GM23248 (cell line): ENCODE measurements at places on chromosomes 1 and 21. TPM values are rescaled to one million over a fixed set of nuclear protein-coding genes. Genes with fewer than 3 reads are reported as not detected.

DNA sequence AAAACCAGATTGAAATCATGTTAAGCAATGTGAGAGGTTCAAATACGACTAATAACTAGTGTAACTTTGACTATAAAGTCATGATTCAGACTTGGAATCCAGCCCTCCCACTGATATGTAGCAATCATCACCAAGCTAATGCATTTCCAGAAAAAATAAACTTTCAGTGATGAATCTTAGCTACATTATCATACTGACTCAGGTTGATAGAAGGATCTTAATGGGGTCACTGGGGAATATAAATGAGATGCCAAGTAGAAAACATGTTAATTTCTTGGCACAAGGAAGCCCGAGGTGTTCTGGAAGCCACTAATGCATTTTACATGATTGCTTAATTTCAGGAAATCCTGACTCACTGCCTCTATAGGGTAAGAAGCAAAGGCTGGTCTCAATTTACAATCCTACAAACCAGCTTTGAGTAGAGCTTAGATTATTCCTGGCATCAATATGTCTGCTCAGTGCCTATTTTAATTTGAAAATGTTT lies 67.7 kb downstream of the SELENOF start:
- peaks cover 20% of the 10 kb centered on the region for H3K4me1 ChIP-seq
- H3K27me3 ChIP-seq: peaks cover 9% of the 10 kb centered on the region; the same call in 1 of the 2 replicates
- no peak overlapping the region for H3K4me3 ChIP-seq
- H3K36me3 ChIP-seq: no peaks in the 10 kb centered on the region
- DNase-seq: peak; percentile 90
- no peak overlapping the region for H3K27ac ChIP-seq

SMIM1 gene
- total RNA-seq: not detected in 2 replicates

DNA sequence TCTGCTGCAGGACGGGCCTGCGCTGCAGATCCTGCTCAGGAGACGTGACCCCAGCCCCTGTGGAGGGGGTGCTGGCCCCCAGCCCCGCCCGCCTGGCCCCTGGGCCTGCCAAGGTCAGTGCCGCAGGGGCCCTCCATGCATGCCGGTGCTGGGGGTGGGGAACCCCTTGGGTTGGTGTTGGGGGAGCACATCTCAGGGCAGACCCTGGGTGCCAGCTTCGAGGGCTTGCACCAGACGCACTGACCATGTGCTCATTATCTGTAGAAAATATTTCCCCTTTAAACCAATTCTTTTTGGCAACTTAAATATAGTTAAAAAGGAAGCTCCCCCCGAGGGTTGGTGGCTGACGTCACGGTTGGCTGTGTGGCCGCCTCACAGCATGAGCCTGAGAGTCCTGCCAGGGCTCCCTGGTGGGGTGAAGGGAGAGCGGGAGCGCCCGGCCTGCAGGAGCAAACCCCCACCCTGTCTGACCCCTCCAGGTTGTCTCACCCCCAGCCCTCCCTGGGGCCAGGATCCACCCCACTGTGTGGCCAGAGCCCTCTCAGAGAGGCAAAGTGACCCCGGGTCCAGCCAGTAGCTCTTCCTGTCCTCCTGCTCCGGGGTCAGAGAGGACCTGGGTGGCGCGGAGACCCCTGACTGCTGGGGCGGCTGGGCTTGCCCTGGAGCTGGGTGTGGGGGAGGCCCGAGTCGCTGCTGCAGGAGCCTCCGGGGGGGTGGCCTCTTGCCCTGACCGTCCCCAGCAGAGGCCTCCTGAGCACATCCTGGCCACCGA lies 5.3 kb upstream of the PFKL start:
- H3K27me3 ChIP-seq: no peaks in the 10 kb centered on the region
- H3K36me3 ChIP-seq: no peaks in the 10 kb centered on the region
- no peak overlapping the region for H3K4me3 ChIP-seq
- peaks cover 4% of the 10 kb centered on the region; the same call in 1 of the 2 replicates for H3K4me1 ChIP-seq
- no peak overlapping the region for H3K27ac ChIP-seq

DNA sequence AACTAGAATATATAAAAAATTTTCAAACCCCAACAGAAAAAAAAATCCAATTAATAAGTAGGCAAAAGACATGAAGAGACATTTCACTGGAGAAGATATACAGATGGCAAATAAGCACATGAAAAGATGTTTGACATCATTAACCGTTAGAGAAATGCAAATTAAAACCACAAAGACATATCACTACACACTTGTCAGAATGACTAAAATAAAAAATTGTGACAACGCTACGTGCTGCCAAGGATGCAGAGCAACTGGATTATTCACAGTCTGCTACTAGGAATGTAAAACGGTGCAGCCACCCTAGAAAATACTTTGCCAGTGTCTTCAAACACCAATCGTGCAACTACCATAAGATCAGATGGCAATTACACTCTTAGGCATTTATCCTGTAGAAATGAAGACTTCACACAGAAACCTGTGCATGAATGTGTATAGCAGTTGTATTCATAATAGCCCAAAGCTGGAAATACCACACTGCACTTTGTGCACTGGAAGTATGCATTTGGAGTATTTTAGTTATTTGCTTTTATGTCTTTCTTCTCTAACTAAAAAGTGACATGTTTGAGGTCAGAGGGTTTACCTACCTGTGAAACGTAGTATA lies 75.3 kb upstream of the PALMD start:
- no peaks in the 10 kb centered on the region for H3K27me3 ChIP-seq
- H3K27ac ChIP-seq: no peak overlapping the region
- peak; percentile 57 for DNase-seq
- no peak overlapping the region for H3K4me3 ChIP-seq

NTNG1 gene
- total RNA-seq: 14.4 and 14.7 TPM in 2 replicates

CLCA4 gene
- total RNA-seq: not detected in 2 replicates
